ENCODE measurements at places on chromosomes 1 and 21.

- DNase-seq, result peak; percentile 86
Measured at GRCh38 chr1:147890177-147890790, 12.3 kb upstream of the GJA8 start.

DNA sequence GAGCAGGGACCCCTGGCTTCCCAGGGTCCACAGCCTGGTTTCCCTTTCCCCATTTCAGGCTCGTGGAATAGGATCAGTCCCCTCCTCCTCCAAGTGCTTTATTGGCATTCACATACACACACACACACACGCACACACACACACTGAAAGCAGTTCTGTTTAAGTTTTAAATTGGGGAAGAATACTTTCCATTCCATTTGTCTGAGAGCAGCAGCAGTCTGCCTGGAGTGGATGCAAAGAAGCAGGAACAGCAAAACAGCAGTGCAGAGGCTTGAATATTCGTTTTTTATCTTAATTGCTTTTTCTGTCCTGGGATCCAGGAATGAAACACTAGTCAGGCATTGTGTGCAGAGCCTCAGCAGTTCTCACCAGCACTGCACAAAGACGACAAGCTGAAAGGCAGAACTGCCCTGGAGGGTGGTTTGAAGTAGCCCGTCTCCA is 7.1 kb downstream of the CYB561D1 start:
- DNase-seq, result no peak

- no peak for DNase-seq
Measured at GRCh38 chr21:16800536-16801275, 712.1 kb upstream of the CXADR start.

DNA sequence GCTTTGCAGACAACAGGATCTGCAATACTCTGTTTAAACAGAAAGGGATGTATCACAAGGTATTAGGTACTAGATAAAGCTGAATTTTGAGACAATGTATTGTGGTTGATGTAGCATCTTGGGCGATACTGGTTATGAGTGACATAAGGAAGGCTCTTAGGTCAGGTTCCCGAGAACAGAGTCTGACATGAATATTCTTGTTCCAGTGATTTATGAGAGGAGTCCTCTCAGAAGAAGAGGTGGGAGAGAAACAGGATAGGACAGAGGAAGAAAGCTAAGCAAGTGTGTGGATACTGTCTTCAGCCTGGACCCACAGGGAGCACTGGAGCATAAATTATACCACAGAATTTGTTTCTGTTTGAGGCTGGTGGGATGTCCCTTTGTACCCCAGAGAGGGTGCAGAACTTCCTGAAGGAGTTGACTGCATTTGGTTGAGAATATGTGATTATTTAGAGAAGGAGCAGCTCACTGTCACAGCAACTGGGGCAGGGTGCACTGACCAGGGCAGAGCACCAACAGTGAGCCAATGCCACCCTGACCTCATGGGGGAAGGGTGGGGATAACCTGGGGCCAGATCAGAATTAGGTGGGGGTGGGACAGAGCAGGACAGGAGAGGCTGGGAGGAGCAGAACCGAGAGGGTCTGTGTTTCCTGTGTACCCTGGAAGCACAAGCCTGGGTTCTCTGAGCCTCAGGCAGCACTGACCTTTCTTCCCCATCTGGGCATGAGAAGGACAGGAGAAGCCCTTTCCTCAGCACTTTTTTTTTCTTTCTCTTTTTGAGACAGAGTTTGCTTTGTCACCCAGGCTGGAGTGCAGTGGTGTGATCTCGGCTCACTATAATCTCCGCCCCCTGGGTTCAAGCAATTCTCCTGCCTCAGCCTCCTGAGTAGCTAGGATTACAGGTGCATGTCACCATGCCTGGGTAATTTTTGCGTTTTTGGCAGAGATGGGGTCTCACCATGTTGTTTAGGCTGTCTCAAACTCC is 36.3 kb upstream of the SLC6A9 start:
- no peak for DNase-seq

DNA sequence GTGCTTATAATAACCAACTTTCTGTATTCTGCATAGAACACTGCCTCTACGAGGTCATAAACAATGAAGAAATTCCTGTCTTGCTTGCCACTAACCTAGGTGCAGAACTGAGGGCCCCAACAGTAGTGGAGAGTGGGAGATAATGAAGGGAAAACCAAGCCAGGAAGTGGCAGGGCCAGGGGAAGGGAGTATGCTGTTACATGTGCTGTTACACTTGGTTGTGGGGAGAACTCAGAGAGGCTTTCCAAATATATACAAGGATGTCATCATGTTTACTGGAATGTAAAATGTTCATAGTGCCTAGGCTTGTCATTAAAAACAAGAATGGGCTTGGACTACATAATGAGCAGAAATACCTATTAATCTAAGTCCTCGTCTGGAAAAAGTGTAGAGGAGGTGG is 31.1 kb downstream of the NHLH2 start:
- no peak for DNase-seq

DNA sequence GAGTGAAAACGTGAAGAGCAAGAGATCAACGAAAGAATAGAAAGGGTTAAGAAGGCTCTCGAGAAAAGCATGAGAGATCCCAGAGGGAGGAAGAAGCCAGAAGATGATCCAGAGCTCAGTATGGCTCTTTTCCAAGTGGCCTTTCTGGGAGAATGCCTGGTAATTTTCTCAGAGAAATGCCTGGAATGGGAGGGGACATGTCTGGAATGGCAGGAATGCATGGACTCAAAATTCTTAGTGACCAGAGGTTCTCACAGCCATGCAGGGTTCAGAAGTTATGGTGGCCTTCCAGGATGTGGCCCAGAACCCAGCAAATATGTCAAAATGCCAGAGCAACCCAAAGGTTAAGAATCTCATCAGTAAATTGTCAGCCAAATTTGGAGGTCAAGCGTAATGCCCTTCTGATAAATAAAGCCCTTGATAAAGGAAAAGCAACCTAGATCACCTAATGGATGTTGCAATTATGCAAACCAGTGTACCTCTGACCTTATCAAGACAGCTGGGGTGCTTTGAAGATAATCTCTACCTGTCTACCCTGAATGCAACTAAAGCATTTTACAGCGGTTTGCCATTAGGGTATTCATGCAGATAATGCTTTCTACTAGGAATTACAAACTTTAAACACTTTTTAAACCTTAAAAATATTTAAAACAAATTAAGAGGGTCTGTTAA is 53.1 kb downstream of the NBPF6 start:
- DNase-seq, result no peak

- no peak for DNase-seq
Measured at GRCh38 chr1:1205769-1206375, 520 bp downstream of the TNFRSF18 start.

GRCh38 chr1:28506907-28507246 is 1.0 kb downstream of the RCC1 start:
- DNase-seq, result no peak

GRCh38 chr1:2146836-2147517 is 47.6 kb downstream of the FAAP20 start:
- no peak for DNase-seq

DNA sequence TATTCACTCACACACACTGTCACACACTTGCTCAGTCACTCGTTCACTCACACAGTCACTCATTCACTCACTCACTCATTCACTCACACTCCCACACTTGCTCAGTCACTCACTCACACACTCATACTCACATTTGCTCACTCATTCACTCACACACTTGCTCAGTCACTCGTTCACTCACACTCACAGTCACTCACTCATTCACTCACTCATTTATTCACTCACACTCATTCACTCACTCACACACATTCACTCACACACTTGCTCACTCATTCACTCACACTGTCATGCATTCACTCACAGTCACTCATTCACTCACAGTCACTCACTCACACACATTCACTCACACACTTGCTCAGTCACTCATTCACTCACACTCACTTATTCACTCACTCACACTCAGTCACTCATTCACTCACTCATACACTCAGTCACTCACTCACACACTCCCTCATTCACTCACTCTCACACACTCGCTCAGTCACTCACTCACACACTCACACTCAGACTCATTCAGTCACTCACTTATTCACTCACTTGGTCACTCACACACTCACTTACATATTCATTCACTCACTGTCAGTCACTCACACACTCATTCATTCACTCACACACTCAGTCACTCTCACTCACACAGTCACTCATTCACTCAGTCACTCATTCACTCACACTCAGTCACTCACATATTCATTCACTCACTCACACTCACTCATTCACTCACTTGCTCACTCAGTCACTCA is 167.0 kb upstream of the C1orf174 start:
- DNase-seq, result no peak
